A549 treated with GW870086 at 1 μM for 4 hours (cell line): ENCODE measurements at places on chromosomes 3 and 15. TPM values are rescaled to one million over a fixed set of nuclear protein-coding genes. Genes with fewer than 3 reads are reported as not detected.

IMPG2 gene
- not detected in 5 replicates for total RNA-seq

PCSK6 gene
- 8.8 to 12.0 TPM (median 11.1 TPM) in 5 replicates for total RNA-seq

XIRP1 gene
- total RNA-seq, result 0.15 to 0.35 TPM (median 0.25 TPM) in 5 replicates

CAV3 gene
- 0.31 TPM in 1 of 5 replicates, not detected in the others for total RNA-seq

MYLK gene
- 10.5 to 16.3 TPM (median 12.6 TPM) in 5 replicates for total RNA-seq

WNT5A gene
- 0.42 to 1.1 TPM (median 0.74 TPM) in 5 replicates for total RNA-seq

IQCH gene
- total RNA-seq, result 1.1 to 2.3 TPM (median 1.3 TPM) in 5 replicates

C3orf49 gene
- total RNA-seq, result not detected in 5 replicates

EPM2AIP1 gene
- total RNA-seq, result 5.2 to 6.4 TPM (median 6.0 TPM) in 5 replicates

REC114 gene
- not detected in 5 replicates for total RNA-seq

SLC22A14 gene
- total RNA-seq, result not detected in 5 replicates

EPHB1 gene
- 0.14 to 0.17 TPM (median 0.16 TPM) in 3 of 5 replicates, not detected in the others for total RNA-seq

GOLGA6D gene
- 0.05 to 0.09 TPM in 2 of 5 replicates, not detected in the others for total RNA-seq

CTXN2 gene
- total RNA-seq, result 0.05 TPM in 1 of 5 replicates, not detected in the others
